ENCODE measurements at places on chromosomes 5 and 9. TPM values are rescaled to one million over a fixed set of nuclear protein-coding genes. Genes with fewer than 3 reads are reported as not detected.

Gene CDC37L1
- total RNA-seq: 42.3 TPM

- DNase-seq: no peak
Measured at GRCh38 chr9:87392086-87392485, 105.6 kb upstream of the DAPK1 start.

Gene VCP
- 184 TPM for total RNA-seq

Gene CMYA5
- 757 TPM for total RNA-seq

DNA sequence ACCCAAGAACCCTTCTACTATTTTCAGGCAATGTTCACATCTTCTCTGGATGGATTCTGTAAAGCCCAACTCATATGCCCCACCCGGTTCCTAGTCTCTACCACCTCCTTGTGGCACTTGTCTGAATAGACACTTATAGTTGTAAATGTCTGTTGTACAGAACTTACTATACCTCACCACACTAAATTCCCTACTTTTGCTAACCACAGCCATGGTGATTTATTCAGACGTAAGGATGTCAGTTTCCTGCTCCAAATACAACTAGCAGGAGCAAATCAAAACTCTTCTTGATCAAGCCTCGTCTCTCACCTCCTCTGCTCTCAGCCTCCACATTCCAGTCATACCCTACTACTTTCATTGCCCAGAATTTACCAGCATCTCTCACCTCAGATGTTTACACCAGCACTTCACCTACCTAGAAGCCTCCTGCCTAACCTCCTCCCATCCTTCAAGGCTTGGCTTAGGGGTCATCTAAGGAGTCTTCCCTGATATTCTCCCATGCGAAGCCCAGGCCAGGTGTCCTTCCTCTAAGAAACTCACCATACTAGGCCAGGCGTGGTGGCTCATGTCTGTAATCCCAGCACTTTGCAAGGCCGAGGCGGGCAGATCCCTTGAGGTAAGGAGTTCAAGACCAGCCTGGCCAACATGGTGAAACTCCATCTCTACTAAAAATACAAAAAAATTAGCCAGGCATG lies 75.5 kb downstream of the MAPKAP1 start:
- peak; percentile 51 for DNase-seq

Gene ADAMTS13
- total RNA-seq: 4.0 TPM

GRCh38 chr9:110170357-110171257 lies 37.4 kb downstream of the C9orf152 start:
- DNase-seq: no peak

- no peak for DNase-seq
Measured at GRCh38 chr5:95296291-95296690, 11.4 kb upstream of the MCTP1 start.

Gene AGXT2
- not detected for total RNA-seq

- DNase-seq: peak; percentile 69
Measured at GRCh38 chr5:38265546-38266179, 7.3 kb downstream of the EGFLAM start.

All from right cardiac atrium (tissue), 5 donors.